ENCODE measurements at places on chromosomes 6 and 20.

- DNase-seq = no peak
Observed at GRCh38 chr6:130995783-130996447, 67.1 kb downstream of the EPB41L2 start.

DNA sequence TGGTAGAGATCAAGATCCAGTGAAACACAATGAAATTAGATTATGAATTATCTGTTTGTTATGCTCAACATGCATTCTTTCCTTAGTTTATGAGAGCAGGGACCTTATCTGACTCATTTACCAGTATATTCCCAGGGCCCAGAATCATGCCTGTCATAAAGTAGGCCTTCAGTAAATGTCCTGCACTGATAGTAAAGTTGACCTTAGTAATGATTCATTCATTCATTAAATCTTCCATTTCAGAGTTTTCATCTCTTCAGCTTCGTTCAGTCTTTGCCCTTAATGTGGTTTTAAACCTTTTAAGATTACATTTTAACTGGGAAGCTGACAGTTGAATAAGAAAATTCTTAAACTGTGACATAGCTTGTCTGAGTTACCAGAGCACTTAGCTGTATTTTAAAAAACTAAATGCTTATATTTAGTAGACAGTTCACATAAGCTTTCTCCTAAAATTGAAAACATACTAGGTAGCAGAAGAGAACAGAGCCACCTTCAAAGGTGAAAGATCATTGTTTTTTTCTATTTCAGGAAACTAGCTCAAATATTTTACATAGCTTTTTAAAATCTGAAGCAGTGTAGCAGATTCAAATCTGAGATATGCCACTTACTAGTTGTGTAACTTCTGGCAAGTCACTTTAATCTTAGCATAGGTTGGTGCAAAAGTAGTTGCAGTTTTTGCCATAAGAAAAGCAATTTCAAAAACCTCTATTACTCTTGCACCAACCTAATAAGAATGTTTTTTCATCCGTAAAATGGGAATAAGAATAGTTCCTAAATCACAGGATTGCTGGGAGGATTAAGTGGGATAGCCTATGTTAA lies 41.4 kb downstream of the MCM8 start:
- peak; percentile 79 for DNase-seq

DNA sequence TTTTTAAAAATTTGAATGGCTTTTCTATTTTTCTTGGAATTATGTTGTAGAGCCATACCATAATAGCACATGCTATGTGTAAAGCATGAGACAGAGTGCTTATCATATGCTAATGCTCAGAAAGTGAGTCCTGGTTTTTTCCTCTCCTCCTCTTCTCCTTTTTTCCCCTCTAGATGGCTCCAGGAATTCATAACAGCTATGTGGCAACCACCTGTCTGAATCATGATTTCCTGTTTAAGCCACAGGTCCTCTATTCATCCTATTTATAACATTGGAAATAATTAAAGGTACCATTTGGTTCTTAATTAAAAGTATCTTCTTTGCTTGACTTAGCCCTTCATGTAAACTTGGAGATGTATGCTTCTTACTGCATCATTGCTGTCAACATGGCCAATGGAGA lies 260.0 kb upstream of the MAP3K7 start:
- no peak for DNase-seq

- peak; percentile 74 for DNase-seq
Observed at GRCh38 chr6:87139236-87139635, 16.1 kb upstream of the ZNF292 start.

DNA sequence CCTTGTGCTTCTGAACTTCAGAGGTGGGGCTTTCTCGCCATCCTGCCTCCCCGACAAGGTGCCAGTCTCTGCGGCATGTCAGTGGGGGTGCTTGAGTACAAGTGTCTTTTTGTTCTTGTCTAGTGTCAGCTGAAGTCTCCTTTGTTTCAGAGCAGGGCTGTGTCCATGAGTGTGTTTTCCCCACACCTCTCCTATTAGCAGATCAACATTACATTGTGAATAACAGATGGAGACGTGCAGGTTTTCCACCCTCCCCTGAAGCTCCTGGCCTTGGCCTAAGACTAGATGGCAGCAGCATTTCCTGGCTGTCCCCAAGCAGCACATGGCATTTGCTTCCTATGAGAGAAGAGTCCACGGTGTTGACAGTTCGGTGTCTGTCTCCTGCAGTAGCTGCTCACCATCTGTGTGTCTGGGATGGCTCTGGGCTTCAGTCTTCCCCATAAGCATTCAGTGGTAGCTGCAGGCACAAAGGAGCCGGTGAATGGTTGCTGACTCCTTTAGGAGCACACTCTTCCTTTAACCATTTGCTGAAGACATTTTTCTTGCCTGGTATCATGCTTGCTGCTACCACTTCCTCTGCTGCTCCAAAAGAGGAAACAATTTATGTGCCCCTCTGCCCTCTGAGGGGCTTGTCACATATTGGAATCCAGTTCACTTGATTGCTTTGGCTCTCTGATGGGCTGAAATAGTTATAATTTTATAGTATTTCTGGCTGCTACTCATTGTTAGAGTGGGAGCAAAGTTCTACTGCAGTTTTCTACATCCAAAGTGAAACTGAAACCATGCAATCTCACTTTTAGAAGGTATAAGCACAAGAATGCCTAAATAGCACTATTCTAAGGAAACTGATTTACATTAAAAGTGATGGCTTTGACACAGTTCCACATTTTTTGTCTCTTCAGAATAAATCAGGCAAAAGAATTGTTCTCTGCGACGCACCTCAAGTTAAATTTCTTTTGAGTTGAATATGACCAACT lies 913.0 kb downstream of the C6orf118 start:
- DNase-seq = no peak

DNA sequence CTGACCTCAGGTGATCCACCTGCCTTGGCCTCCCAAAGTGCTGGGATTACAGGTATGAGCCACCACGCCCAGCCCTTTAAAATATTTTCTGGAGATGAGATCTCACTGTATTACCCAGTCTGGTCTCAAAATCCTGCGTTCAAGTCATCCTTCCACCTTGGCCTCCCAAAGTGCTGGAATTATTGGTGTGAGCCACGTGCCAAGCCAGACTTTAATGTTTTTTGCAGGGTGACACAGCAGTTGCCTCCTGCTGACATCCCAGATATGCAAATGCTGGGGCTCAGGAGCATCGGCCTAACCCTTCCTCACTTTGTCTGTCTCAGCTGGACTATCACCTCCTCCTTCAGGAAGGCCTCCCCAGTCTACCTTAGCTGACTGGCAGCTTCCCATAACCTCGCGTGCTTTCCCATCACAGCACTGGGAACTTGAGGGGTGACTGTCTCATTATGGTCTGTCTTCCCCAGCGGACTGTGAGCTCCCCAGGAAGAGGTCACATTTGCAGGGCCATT lies 14.3 kb upstream of the ID1 start:
- peak; percentile 38 for DNase-seq

- no peak for DNase-seq
Observed at GRCh38 chr20:34216382-34216742, 24.9 kb upstream of the ASIP start.

- DNase-seq = no peak
Observed at GRCh38 chr6:126643352-126643751, 303.4 kb downstream of the CENPW start.

GRCh38 chr20:16005021-16005914 lies 568.0 kb downstream of the KIF16B start:
- DNase-seq = no peak

DNA sequence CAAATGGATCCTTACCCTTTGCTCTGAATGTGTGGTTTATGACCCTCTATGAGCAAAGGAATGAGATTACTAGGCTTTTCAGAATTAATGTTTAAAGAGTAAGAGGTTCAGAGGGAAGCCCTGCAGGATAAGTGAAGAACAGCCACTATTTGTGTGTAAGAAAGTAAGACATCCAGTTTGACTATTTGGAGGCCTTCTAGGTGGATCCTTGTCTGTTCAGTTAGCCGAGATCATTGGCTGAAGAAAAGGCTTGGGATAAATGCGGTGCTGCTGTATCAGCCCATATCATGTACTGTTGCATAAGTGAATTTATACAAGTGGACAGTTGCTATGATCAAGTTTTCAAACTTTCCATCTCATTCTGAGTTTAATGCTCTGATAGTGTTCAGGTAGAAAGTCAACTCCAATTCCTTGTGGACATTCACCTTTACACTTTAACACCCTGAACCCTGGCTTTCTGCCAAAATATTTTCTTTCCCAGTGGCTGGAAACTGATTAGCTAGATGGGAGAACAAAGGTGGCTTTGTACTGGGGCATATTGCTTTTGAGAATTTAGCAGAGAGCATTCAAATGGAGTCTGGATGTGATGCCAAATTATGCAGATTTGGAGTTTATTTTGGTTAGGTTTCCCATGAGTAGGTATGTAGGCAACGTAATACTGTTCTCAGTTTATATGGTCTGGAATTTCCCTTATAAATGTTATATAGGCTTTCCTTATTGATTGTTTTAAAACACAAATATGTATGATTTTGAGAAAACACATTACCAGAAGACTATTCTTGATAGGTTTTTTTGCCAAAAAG lies 15.0 kb downstream of the PARD6B start:
- no peak for DNase-seq

GRCh38 chr20:51417250-51418136 lies 125.0 kb downstream of the NFATC2 start:
- DNase-seq = no peak

DNA sequence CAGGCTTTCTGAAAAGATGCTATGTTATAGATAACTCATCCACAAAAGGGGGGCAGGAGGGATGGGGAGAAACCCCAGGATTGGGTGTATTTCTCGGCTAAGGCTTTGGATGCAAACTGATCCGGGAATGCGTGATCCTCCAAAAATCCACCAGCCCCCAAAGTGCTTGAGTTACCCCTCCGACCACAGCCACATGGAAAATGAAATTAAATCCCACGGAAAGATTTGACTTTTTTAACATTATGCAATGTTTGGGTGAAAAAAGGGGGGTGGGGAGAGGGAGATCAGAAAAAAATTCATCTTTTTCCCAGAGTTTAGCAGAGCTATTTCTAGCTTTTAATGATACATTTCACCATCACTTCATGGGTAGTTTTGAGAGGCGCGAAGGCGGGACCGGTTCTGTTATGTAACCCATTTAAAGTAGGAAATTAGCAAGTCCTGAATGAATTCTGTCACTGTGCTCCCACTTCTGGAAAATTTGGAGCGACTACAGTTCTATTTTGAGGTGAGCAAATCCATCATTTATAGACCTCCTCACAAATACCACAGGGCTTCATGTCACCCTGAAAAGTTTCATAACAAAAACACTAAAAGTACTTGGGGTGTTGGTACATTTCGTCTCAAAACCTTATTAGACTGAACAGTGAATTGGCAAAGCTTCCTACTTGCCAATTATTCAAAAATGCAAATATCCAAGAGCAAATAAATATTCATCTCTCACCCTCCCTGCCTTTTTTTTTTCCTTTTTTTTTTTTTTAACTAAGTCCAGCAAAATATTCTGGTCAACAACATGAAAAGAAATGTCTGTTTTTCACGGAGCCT lies 51.9 kb upstream of the NFATC2 start:
- no peak for DNase-seq

DNA sequence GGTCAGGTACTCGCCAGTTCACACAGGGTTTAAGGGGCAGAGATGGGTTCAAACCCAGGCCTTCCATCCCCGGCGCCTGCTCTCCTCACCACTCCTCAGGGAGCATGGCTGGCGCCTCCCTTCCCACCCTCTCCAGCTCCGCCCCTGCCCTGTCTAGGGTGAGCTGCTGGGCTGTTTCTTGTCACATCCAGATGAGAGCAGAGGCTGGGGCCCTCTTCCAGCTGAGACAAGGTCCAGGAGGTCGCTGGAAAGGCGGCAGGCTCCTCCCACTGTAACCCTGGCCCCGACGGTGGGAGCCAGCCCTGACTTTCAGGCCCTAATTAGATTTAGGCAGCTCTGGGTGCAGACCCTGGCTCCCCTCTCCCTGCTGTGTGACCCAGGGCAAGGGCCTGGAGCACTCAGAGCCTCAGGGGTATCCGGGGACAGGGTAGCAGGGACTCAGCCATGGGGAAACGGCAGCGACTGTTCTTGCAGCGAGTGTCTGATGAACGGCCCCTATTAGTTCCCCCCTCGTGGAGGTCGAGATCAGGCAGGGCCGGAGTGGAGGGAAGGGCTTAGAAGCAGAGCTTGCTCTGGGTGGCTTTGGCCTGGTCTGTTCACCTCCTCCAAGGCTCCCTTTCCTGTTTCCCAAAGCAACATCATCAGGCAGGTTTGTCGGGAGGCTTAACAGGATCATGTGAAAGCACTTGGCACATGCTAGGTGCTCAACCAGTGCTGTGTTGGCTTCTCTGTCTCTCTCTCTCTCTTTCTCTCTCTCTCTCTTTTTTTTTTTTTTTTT lies 33.4 kb downstream of the SNAI1 start:
- no peak for DNase-seq

DNA sequence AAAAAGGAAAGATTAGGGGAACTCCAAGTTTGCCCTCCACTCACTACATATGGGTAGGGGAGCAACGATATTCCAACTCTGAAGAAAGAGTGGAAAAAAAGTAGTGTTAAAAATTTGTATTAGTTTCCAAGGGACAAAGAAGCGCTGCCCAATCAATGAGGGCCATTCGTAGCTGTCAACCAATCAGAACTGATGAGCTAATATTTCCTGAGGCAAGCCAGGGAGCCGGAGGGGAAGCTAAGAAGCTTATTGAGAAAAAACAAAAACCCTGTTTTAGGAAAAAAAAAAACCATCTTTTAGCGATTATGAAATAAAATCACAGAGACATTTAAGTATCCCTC lies 59.5 kb downstream of the TRIM38 start:
- DNase-seq = peak; percentile 88

DNA sequence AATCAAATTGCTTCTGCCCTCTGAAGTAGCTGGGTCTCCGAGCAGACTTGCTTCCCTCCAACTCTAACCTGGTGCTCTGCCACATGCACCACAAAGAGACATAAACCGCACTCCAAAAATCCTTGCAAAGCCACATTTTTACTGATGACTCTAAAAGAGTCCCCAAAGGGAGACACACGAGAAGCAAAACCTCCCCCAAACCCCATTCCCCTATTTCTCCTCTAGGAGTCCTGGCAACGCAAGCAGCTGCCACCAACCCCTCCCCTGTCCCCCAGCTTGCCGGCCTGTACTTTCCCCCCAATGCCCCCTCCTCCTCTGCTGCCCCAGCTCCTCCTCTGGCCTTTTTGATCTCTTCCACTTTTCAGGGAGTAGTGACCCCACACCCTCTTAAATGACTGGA lies 180.1 kb upstream of the ARID1B start:
- DNase-seq = no peak

DNA sequence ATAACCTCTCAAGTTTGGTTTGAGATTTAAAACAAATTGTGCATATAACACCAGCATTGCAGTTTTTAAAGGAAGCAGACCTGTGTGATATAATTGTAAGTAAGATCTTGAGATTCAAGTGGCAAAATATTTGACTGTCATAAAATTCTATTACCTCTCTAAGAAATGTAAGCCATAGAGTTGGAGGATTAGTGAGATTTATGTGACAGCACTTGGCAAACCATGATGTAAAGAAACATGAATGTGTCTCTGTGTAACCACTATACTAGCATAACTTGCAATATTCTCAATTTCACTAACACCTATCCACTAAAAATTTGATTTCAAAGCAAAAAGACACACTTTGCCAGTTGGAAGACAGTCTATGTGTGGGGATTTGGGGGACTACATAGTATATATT lies 190.2 kb upstream of the SSTR4 start:
- DNase-seq = no peak

GRCh38 chr6:37654727-37655500 lies 42.8 kb downstream of the MDGA1 start:
- no peak for DNase-seq
